ENCODE measurements at places on chromosomes 7 and 10.

DNA sequence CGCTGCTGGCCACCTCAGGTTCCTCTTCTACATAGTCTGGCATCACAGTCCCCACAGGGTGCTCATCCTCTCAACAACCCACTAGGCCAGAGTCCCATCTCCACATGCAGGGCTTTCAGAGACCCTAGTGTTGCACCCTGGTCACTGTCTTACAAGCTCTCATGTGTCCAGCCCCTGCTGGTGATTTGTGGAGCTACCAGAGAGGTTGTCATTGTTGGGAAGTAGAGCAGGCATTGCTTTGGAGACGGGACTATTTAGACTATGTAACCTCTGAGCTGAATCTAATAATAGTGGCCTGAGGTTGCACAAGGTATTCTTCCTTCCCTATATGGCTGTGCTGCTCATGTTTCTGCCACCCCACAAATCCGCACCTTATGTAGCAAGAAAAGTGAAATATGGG is 135.3 kb upstream of the VWC2 start:
- no peak for DNase-seq

- DNase-seq, result no peak
Observed at GRCh38 chr7:80552031-80552694, 40.3 kb upstream of the GNAT3 start.

GRCh38 chr7:27636326-27637006 is 26.2 kb downstream of the HIBADH start:
- no peak for DNase-seq

- DNase-seq, result no peak
Observed at GRCh38 chr7:30206491-30206890, 71.7 kb downstream of the MTURN start.

DNA sequence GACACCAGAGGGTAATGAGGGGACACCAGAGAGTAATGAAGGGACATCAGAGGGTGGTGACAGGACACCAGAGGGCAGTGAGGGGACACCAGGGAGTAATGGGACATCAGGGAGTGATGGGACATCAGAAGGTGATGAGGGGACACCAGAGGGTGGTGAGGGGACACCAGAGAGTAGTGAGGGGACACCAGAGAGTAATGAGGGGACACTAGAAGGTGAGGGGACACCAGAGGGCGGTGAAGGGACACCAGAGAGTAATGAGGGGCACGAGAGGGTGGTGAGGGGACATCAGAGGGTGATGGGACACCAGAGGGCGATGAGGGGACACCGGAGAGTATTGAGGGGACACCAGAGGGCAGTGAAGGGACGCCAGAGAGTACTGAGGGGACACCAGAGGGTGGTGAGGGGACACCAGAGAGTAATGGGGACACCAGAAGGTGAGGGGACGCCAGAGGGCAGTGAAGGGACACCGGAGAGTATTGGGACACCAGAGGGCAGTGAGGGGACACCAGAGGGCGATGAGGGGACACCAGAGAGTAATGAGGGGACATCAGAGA is 10.6 kb downstream of the NACAD start:
- DNase-seq, result no peak

GRCh38 chr7:8422177-8422576 is 11.2 kb upstream of the NXPH1 start:
- DNase-seq, result no peak

GRCh38 chr7:23336799-23337283 is 37.7 kb downstream of the MALSU1 start:
- no peak for DNase-seq

GRCh38 chr10:133027482-133027881 is 60.2 kb upstream of the ADGRA1 start:
- no peak for DNase-seq

DNA sequence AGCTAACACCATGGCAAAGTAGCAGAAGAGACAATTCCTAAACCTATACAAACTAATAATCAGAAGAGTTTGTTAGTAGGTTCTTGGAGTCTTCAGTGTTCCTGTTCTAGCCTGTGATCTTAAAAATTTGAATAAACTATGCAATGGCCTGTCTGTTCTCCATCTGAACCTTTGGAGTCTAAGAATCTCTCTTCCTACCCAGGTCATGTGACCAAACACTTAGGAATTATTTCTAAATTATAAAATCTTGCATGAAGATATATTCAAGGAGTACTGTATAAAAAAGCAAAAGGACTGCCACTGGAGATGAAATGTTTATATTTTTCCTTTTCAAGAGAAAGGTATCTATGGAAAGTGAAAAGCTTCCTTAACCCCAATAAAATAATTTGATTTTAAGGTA is 2.4 kb downstream of the MKI67 start:
- DNase-seq, result no peak

DNA sequence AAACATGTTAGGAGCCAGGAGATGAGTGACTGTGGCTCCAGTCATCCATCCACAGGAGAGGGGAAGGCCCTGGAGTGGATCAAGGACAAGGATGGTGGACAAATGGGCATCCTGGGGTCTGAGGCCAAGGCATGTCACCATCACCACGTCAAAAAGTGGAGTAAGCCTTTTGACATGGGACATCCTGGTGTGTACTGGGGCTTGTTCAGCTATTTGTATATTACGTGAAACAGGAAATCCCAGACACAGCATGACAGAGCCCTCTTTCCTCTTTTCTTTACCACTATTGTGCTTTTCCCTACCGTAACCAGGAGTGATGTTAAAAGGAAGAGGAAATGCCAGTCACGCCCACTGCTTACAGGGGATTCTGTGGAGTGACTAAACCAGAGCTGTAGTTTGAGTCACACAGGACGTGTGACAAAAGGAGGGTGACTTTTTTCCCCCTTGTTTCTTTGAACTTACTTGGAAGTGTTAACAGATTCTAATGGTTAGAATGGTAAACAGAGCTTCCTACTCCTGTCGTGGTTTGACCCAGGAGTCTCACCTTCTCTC is 15.4 kb downstream of the ACSL5 start:
- DNase-seq, result no peak

GRCh38 chr10:53537508-53537907 is 764.9 kb upstream of the MBL2 start:
- no peak for DNase-seq

GRCh38 chr10:75460059-75460458 is 28.6 kb downstream of the LRMDA start:
- no peak for DNase-seq

DNA sequence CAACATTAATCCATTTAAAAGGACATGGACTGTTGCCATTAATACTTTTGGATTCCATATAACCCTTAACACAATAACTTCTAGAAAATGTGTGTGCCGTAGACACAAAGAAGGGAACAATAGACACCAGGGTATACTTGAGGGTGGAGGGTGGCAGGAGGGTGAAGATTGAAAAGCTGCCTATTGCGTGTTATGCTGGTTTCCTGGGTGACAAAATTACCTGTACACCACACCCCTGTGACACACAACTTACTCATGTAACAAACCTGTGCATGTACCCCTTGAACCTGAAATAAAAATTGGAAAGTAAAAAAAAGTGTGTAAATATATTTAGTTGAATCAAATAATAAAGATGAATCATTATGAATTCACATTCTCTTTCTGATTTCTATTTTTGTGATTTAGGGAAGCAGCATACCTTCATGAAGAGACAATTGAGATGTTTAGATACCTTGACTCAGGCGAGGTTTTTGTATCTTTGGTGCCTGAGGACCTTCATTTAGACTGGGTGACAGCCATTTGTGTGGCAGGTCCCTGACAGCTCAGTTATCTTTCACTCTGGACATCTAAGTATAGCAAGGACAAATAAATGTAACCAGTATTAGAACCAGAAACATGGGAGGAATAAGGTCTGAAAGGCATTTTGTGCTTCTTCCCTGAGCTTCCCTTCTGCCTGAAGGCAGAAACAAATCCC is 28.7 kb downstream of the GIMAP8 start:
- no peak for DNase-seq

DNA sequence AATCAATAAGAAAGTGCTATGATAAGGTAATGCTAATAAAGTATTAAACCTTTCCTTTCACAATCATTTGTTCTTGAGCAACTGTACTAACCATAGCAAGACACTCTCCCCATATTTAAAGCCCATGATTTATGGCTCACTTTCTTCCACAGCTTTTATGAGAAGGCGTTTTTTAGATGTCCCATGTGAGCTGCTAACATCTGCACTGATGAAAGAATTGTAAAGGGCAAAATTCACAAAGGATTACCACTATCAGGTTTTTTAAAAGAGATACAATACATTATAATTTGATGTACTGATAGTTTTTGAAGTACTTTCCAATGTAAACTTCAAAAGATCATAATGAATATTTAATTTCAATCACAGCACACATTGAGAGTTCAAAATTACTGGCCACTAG is 75.7 kb downstream of the RNLS start:
- no peak for DNase-seq

GRCh38 chr7:1758028-1758858 is 88.2 kb downstream of the ELFN1 start:
- DNase-seq, result peak; percentile 7

GRCh38 chr7:39341083-39341482 is 225.1 kb upstream of the YAE1 start:
- DNase-seq, result no peak

- DNase-seq, result no peak
Observed at GRCh38 chr7:45563401-45563800, 10.8 kb upstream of the ADCY1 start.

DNA sequence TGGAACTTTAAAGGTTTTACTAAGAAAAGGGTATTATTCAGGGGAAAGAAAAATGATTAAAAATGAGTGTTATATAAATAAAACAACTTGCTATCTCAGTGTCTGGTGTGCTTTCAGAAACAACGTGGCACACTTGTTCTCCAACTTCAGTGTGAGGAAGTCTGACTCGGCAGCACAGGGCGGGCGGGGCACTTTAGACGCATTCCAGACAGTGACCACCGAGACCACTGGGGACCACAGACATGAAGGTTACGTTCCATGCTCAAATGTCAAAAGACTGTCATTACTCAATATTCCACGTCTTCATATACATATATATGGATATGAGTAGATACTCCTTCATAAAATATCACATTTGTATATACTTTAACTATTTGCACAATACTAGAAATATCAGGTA is 87.0 kb downstream of the LARP4B start:
- DNase-seq, result peak; percentile 20

DNA sequence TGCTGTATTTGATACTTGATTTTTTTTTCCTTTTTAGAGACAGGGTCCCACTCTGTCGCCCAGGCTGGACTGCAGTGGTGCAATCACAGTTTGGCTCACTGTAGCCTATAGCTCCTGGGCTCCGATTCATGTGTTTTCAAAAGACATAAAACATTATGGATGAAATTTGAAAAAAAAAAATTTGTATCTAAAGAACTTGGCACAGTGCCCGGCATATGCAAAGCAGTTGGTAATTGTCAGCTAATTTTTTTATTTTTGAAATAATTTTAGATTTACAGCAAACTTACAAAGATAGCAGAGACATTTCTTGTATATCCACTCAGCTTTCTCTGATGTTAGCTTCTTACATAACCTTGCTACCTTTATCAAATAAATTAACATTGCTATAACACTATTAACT is 20.3 kb upstream of the SAMD8 start:
- DNase-seq, result no peak

DNA sequence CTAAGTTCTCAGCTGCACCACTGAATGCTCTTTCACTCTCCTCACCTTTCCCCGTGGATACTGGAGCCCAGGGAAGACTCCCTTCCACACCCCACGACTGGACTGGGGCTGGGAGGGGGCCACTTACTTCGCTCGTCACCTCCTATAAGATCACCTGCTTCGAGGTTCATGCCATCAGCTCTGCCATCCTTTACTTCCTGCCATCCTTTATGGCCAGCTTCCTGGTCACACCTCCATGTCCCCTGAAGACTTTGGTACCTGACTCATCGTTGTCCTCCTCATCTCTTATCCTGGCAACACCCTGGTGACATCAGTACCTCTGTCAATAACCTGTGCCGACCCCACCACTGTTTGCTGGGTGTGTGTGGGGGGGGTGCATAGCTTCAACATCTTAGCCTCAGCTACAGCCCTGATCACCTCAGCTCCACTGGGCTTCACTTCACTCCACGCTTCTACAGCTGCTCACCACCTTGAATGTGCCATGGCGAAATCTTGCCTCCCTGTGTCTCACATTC is 8.7 kb upstream of the VDAC2 start:
- DNase-seq, result no peak

GRCh38 chr10:12130237-12130872 is 878 bp downstream of the SEC61A2 start:
- no peak for DNase-seq

All from HS-27A (cell line).